ENCODE measurements at places on chromosomes 13 and 19.

DNA sequence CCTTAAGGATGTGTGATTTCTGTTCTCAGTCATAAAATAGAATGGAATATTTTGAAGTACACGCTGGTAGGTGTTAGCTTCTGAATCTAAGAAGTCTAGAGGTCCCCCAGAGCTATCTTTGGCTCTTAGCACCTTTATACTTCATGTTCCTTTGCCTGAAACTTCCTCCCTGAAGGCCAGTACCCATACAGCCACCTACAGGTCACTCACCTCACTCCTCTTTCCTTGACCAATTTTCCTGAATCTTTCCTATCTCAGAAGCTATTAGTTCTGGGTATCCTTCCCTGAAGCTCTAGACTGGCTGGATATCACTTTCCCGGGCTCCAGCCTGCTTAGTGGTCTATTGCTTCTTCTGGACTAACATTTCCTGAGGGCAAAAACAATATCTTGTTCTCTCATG is 93.4 kb upstream of the EDNRB start:
- no peak for DNase-seq

DNA sequence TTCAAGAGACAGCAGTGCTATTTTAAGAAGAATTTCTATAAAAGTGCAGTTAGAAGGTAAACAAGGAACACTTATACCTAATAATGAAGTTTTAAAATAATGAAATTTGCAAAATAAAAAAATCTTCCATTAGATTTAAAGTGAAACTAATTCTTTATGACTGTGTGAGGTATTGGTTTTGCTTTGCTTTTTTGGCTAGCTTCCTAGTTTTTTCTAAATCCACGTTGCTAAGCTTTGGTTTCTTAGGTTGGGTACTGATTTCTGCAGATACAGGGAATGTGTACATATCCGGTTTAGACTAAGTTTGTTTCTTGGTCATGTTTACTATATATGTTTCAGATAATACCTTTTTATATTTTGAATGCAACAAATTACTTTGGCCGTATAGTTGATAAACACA is 59.8 kb downstream of the SLC7A9 start:
- DNase-seq = no peak

- DNase-seq = no peak
Measured at GRCh38 chr13:24672141-24673132, 7.8 kb upstream of the ATP12A start.

DNA sequence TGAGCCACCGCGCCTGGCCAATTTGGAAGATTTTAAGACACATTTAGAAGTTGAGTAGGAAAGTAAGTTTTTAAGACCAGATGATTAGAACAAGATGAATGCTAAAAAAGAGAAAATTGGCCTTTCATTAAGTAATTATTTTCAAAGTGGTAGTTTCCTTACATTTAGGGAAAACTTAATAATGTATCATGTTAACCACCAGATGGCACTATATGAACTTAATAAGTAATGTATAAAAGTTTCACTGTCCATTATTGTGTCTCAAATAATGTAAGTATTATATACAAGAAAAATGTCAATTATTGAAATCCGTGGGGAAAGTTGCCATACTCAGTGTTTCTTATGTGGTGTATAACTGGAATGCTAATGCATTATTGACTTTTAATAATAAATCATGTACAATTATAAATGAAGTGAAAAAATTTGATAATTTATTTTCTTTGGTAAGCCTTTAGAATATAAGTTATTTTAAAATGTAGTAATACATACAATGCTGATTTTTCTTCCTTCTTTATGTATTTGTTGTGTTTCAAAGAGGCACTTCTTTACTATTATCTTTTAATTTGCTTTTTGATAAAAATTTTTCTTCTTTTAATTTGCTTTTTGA is 29.2 kb downstream of the COG6 start:
- DNase-seq = no peak

- DNase-seq = peak; percentile 36
Measured at GRCh38 chr19:48896191-48896720, 2.3 kb downstream of the TULP2 start.

- no peak for DNase-seq
Measured at GRCh38 chr19:35909684-35910035, 1.6 kb upstream of the TYROBP start.

DNA sequence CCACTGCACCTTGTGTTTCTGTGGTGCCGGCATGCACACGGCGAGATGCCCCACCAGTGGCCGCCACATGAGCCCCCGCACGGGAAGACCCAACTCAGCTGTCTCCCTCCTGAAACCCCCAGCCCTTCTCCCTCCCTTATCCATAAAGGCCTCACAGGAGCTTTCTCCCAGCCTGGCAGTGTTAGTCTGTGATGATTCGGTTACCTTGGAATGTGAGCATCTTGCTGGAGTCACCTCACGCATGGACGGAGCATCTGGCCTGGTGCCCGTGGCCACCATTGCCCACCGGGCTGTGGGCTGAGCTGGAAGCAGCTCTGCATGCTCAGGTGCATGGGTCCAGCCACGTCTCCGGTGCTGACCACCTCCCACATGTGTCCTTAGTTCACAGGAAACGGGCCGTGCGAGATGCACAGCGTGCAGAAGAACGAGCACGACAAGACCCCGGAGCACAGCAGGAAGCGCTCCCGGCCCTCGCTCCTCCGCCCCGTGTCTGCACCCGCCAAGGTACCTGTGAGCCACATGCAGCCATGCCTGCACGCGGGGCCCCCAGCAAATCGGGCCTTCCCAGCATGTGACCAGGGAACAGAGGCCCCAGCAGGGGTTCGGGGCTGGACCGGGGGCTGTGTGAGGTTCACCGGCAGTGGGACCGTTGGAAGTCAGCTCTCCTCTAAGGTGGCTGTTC is 22.0 kb downstream of the SIN3B start:
- no peak for DNase-seq
